GM12891 (cell line): ENCODE measurements at places on chromosomes 4 and X.

GRCh38 chr4:19721587-19721986 lies 530.1 kb upstream of the SLIT2 start:
- DNase-seq = no peak

DNA sequence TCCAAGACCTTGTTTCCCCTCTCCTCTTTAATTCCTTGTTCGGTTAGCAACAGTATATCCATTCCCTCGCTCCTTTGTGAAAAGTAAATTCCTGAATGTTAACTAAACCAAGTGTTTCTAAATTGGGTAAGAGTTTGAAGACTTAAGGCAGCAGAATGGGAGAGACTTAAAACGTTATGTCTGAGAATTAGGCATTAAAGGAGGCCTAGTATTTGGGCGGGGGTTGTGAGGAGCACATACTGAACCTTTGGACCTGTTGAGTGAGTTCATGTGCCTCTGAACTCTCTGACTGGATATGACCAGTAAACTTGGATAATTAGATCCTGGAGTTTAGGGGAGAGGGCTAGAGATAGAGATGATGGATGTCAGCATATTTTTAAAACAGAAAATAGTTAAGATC lies 1.2 kb downstream of the MSMO1 start:
- DNase-seq = no peak

GRCh38 chr4:160894809-160895208 lies 1269.0 kb downstream of the FSTL5 start:
- no peak for DNase-seq

GRCh38 chr4:112818594-112818965 lies 181.6 kb downstream of the LARP7 start:
- DNase-seq = no peak

DNA sequence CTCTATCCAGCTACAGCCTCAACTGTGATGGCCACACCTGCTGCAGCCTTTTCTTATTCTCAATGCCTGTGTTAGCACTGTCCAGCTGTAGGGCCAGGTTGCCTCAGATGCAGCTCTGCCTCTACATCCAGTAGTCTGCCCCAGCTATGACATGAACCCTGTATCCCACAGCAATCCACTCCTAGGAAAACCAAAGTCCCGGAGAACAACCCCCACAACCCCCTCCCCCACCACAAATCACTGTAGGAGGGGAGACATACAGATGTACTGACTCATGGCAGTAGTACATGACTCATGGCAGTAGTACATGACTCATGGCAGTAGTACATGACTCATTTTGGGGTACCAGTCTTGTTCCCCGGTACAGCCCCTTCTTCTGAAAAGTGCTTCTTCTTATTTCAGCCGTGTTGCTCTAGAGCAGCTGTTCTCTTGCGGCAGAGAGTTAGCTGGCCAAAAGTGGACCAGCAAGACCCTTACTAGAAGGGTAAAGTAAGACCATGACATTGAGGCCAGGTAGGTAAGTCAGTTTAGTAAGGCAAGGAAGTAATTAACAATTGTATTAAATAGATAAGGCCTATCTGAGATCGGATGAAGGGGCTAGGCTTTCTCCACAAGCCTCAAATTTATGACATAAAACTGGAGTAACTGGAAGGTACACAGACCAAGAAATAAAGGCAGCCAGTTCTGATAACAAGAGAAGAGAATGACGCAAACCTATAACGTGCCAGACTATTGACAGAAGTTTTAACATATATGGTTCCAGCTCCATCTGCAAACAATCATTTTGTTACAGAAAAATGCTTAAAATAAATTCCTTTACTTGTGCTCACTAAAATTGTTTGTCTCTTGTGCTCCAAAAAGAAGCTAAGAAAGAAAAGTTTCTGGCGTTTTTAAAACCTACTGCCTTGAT lies 221.4 kb downstream of the TACR3 start:
- DNase-seq = peak; percentile 18

DNA sequence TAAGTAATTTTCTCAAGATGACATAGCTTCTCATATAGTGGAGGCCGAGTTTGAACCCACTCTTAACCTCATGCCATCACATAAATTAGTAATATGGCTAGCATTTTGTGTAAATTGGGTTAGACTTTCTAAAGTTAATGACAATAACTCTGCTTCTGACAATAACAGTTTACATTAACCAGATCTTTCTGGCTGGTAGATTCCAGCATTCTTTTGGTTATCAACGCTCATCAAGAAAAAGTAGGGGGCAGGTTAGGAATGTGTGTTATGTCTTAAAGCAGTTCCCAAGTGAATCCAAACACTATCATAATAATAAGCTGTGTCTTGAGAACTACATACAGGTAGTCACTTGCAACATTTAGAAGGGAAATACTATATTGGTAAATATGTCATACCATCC lies 162.5 kb downstream of the PRDM5 start:
- DNase-seq = no peak

GRCh38 chrX:81489987-81490386 lies 288.1 kb downstream of the SH3BGRL start:
- DNase-seq = no peak

DNA sequence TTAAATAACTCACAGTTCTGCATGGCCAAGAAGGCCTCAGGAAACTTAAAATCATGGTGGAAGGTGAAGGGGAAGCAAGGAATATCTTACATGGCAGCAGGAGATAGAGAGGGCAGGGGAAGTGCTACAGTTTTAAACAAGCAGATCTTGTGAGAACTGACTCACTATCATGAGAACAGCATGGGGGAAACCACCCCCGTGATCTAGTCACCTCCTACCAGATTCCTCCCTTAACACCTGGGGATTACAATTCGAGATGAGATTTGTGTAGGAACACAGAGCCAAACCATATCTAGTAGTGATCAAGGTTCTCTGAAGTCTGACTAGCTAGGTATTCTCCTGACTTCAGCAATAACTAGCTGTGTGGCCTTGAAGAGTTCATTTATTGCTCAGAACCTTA lies 56.0 kb downstream of the BANK1 start:
- DNase-seq = no peak

- DNase-seq = no peak
These were observed 940.3 kb upstream of the ADGRL3 start for GRCh38 chr4:60259781-60260180.

DNA sequence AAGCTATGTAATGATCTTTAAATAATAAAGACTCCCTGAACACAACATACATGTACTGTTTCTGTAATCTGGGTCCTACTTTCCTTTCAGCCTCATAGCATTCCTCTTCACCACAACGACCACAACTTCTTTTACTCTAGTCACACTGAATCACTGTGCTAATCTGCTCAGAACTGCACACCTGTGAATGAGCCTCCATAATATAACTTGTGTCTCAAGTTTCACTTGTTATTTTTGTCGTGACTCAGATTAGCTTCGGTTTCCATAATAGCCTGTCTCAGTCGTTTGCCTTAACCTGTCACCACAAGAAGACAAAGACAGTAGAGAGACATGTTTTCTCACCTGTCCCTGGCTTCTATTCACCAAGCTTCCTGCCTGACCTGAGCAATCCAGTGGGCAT lies 61.8 kb downstream of the MAGED1 start:
- DNase-seq = peak; percentile 4

DNA sequence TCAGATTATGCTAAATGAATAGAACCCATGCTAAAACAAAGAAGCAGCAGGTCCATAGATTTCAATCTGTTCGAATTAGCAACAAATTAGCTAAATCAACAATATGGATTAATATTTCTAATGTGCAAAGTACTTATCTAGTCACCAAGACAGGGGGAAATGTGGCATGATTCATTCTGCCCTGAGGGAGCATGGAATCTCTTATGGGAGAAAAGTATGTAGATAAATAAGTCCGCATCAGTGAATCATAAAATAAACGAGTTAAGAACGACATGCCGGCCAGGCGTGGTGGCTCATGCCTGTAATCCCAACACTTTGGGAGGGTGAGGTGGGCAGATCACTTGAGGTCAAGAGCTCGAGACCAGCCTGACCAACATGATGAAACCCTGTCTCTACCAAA lies 102.1 kb downstream of the ANOS1 start:
- no peak for DNase-seq

GRCh38 chr4:22532896-22533295 lies 17.0 kb upstream of the ADGRA3 start:
- no peak for DNase-seq

DNA sequence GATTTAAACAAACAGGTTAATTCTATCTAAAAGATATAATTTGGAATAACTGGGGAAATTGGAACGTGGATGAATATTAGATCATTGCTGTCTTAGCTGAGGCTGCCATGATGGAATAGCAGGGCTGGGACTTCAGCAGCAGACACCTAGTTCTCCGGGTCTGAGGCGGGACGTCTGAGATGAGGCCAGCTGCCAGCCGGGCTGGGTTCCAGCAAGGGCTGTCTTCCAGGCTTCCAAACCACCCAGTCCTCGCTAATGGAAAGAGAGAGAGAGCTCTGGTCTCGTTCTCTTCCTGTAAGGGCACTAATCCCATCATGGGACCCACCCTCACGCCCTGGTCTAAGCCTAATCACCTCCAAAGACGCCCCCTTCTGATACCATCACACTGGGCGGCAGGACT lies 85.7 kb downstream of the ADRA2C start:
- DNase-seq = no peak

DNA sequence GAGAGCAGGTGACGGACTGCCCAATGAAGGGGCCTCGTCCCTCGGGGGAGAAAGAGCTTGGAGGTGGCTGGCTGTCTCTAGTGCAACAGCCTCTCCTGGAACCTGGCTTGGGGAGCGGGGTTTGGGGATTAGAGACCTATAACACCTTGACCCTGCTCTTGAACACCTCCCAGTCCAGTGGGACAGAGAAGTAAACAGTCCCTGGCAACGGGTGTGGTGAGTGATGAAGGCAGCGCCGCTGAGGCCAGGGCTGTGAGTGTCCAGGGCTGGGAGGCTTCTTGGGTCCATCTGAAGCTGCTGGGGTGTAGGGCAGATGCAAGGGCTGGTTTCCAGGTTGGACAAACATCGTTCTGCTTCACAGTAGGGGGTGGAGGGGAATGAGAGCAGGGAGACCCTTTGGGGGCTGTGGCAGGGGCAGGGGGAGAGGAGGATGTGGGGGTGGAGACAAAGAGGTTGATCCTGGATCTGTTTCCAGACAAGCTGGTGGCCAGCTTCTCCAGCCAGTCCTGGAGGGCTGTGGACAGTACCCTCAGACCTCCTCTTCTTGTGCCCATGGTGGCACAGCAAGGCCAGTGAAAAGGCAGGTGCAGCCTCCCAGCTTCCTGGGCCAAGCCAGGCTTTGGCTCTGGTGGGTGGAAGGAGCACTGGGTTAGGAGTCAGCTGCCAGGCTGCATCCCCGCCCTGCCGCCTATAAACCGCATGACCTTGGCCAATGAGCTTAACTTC lies 3.8 kb downstream of the NSG1 start:
- DNase-seq = no peak

DNA sequence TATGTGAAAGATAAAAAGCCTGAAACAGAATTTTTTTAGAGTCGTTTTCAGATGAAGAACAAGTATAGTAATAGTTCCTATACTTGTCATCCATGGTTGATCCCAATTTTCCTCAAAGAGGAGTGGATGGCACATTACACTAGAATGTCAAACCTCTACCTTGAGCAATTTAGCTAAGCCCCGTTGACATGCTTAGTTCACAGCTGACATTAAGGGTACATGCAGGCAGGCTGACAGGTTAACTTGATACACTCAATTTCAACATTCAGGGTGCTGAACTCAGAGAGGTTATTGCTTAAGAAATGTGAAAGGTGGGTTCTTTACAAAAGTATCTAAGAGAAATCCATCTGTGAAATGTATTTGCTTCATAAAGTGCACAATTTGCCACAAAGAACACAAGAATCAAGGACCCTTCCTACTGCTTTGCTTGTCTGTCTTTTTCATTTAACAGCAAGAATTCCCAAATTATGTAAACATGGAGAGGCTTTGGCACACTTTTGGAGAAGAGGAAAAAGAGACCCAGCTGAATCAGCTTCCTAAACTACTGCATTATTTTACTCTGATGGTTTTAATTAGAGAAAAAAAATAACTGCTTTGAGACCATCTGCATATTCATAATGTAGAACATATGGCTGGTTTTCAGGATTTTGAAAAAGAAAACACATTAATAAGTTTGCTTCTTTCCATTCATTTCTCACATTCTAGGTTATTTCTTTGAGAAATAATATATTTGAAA lies 122.5 kb upstream of the DDIT4L start:
- DNase-seq = no peak

GRCh38 chrX:68792083-68792482 lies 36.7 kb upstream of the EFNB1 start:
- no peak for DNase-seq

DNA sequence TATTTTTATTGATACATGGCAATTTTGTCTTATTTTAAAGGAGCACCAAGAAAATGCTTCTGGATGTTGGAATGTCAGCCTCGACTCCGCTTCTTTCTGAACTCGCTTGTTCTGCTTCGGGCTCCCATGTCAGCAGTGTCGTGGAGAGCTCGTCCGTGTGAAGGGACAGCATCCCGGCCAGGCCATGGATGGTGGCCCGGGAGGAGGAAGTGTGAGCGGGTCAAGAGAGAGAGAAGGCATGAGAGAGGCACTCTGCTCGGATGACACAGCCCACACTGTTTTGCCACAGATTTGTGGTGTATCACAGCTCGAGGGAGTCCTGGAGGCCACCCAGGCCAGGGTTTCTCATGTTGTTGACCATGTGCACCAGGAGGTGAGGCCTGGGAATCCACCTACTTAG lies 107.0 kb downstream of the TRAPPC11 start:
- DNase-seq = no peak

DNA sequence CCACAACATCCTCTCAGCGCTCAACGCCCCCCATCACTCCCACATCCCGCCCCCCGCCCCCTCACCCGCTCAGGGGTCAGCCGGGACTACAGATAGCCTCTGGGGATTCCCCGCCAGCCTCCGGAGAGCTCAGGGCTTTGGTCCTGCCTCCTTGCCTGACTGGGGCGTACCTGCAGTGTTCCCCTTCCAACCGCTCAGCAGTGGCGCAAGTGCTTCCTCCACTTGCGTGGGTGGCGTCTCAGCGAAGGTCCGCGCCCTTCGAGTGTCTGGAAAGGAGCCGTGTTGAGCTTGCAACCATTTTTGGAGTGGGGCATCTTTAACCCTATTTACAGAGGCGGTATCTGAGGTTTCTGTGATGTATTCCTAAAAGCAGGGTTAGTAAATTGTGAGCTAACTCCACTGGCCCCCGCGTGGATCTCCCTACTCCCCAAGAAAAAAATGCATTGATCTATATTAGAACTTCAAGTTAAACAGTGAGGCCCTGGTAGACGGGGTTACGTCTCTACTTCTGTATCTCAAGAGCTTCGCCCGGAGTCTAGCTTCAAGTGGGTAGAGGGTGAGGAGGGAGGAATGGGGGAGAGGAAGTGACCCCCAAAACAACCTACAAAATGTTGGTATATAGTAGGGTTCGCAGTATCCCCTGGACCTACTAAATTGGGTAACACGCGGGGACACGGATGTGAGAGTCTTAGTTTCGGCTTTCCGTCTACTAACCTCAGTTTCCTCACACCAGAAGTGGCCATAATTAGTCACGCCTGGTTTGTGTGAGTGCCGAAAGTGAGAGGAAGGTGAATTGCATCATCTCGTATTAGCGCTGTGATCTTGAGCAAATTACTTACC lies 16.1 kb downstream of the NKX3-2 start:
- DNase-seq = peak; percentile 56

DNA sequence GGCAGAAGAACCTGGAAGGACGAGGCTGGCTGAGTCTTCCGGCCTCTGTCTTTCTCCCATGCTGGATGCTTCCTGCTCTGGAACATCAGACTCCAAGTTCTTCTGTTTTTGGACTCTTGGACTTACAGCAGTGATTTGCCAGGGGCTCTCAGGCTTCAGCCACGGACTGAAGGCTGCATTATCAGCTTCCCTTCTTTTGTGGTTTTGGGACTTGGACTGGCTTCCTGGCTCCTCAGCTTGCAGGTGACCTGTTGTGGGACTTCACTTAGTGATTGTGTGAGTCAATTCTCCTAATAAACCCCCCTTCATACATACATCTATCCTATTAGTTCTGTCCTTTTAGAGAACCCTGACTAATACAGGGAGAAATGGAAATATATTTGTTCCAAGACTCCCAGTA lies 265.8 kb downstream of the PCDH18 start:
- DNase-seq = no peak
